ENCODE measurements at places on chromosomes 4 and X.
A peak's percentile ranks its signal among the peaks of the same experiment; 100 is the strongest.

DNA sequence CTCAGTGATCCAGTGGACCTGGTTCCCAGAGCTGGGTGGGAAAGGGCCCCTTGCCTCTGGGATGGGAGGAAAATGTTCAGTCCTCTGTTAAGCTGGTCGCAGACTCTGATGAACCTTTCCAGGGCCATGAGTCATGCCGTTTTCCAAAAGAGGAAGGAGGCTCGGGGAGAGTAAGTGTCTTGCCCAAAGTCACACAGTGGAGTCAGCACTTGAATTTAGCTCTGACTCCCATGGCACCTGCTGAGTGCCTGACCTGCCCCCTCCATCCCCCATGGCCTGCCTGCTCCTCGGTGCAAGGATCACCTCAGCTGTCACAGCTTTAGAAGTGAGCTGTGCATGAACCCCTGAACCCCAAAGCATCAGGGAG lies 14.0 kb upstream of the KIAA0232 start:
- DNase-seq: no peak

DNA sequence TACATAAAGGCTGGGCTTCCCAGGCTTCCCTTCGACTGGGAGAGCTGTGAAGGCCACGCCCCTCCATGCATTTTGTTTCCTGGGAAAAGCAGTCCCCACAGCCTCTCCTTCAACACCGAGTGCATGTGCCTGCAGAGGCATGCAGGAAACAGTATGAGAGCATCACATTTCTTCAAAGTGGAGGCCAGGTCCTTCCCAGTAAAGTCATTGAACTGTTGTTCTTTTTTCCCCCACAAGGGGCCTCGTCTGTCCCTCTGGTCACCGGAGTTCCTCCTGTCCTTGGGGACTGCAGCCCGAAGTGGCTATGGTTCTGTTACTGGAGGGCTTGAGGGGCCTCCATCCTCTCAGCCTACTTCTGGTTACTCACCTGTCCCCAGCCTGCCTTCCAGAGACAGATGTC lies 56.0 kb downstream of the RAI2 start:
- DNase-seq: no peak

DNA sequence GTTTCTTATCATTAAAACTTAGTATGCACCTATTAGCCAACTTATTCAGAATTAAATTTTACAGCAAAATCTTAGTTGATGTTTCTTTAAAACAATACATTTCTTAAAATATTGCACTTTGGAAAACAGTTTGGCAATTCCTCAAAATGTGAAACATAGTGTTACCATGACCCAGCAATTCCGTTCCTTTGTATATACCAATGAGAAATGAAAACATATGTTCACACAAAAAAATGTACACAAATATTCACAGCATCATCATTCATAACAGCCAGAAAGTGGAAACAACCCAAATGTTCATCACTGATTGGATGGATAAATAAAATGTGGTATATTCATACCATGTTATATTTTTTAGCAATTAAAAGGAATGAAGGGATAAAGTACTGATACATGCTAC lies 50.2 kb downstream of the WDR44 start:
- DNase-seq: no peak

GRCh38 chr4:108116423-108117168 lies 52.1 kb downstream of the LEF1 start:
- no peak for DNase-seq

DNA sequence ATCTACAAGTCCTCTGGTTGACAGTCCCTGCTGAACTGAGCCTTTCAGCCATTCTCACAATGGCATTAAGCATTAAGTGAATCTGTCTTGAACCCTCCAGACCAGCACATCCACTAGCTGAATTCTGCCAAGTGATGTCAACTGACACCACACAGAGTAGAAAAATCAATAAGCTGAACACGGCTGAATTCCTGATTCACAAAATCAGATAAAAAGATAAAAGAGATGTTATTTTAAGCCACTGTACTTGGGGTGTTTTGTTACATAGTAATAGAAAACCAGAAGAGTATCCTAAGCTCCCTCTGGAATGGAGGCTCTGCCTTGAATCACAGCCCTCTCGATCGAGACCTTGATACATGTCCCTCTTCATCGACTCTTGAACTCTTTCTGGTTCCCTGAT lies 336.5 kb downstream of the DMD start:
- no peak for DNase-seq

DNA sequence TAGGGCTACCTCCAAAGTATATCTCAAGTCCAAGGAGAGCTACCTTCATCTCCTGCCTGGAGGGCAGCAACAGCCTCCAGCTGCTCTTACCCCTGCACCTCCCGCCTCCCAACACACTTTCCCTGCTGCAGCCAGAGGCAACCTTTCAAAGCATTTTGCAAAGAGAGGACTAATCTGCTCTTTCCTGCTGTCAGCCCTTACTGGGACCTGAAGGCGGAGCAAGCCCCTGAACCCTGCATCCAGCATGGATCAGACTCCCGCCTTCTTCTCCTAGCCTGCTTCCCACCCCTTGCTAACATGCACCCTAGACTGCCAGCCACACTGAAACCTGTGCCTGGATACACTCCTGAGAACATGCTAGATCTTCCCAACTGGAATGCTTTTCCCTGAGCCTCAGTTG lies 37.7 kb upstream of the VMA21 start:
- DNase-seq: no peak

GRCh38 chr4:82842593-82842992 lies 44.0 kb upstream of the SCD5 start:
- DNase-seq: no peak

DNA sequence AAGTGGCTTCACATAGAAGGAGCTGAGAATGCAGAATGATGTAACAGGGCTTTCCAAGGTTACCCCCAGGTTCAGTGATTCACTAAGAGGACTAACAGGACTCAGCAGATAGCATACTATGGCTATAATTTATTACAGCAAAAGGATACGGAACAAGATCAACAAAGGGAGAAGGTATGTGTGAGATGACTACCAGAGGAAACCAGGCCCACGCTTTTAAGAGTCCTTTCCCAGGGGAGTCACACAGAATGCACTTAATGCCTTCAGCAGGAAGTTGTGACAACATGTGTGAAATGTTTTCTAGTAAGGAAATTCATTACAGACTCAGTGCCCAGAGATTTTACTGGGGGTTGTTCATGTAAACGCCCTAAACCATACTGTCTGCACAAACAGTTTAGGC lies 373.6 kb upstream of the MAGEB2 start:
- DNase-seq: no peak

- DNase-seq: no peak
These were observed 170.5 kb downstream of the NAA11 start for GRCh38 chr4:79155336-79155735.

DNA sequence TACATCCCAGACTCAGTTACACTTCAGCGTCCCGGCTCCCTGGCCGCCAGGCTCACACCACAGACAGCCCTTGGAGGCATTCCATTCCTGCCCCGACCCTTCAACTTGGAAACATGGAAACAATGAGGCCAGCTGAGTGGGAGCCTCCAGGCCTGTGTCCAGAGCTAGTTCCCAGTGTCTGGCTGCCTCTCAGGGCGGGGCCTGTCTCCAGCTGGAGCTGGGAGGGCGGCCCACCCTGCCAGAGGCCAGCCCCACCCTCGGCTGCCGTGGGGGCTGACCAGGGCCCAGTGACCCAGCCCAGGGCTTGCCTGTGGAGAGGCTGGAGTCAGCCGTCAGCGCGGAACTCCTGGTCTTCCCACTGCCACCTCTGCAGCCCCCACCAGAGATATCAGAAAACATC lies 37.4 kb upstream of the SPON2 start:
- peak; percentile 55 for DNase-seq

- peak; percentile 79 for DNase-seq
These were observed 19.2 kb downstream of the CC2D2A start for GRCh38 chr4:15488658-15489470.
